ENCODE measurements at places on chromosomes 11 and 22.

GRCh38 chr22:43200031-43200430 is 13.1 kb upstream of the TTLL12 start:
- ATAC-seq = no peak

DNA sequence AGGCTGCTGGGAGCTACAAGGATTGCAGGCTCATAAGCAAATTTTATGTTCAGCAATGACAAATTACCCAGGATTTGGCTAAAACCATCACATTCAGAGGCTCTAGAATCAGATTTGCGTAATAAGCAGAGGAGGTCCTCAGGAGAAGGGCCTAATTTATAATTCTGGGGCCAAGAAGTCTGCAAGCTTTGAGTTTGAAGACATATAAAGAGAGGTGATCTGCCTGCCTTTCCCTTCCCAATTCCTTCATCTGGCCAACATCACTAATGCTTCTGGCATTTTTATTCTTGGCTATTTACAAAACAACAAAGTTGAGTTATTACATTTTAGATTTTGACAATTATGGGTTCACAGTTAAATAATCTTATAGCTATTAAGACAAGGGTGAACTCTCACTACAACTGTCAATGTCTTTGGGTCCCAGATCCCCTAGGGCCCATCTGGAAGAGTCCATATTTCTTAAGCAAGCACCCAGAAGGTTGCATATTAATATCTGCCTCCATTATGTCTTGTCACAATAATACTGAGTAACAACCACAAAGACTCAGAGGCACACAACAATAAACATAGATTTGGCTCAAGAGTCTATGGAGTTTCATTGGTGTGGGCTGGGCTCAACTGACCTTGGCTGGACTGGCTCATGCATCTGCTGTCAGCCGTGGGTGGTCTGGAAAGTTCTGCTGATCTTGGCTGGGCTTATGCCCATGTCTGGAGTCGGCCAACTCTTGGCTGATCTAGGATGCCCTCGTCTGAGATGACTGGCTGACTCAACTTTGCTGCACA is 67.2 kb upstream of the CD82 start:
- no peak for ATAC-seq

GRCh38 chr11:823441-824291 is 4.1 kb upstream of the CRACR2B start:
- no peak for ATAC-seq

DNA sequence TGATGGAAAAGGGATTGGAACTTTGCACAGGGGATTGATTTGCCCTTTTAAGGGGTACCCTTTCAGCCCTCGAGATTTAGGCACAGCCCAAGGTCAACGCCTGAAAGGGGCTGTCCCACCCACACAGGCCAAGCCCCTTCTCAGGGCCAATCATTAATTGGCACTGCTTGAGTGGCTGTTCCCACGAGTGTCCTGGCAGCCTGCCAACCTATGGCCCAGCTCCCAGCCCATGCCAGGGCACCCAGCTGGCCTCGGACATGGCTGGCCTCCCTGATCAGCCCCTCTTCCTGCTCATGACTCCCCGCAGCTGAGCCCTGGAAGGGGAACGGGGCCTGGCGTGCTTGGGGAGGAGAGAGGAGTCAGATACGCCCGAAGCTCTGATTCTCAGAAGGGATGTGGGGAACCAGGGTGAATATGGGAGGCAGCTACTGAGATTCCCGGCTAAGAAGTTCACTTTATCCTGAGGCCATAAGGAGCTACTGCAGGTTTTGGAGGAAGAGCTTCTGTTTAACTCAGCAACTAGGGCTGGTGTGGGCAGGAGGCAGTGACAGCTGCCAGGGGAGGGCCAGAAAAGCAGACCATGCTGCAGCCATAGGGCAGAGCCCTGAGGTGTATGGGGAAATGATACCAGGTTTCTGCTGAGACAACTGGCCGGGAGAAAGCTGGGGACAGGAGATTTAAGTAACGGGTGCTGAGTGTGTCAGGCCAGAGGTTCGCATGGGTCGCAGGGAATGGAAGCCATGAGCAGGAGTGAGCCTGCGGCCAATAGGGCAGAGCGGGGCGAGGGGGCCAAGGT is 30.0 kb downstream of the WNT7B start:
- ATAC-seq = no peak

DNA sequence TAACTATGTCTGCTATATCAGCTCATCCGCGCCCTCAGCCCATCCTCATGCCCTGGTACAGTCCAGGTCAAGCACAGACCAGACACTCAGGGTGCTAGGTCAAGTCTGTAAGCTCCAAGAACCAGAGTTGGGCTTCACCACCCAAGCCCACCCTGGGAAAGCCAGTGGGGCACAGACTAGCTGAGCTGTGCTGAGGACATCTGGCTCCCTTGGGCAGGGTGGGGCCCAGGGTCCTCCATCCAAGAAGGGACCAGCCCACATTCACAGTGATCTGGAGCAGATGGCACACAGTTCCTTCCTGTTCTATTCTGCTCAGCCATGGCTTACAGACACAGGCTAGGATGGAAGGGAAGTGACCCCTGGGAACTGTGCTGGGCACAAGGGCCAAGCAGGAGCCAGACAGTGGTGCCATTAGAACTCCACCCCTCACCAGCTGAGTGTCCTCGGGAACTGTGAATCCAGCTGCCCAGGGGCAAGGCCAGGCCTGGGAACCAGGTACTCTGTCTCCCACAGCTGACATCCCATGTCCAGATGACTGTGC is 9.1 kb downstream of the P2RY6 start:
- ATAC-seq = no peak

DNA sequence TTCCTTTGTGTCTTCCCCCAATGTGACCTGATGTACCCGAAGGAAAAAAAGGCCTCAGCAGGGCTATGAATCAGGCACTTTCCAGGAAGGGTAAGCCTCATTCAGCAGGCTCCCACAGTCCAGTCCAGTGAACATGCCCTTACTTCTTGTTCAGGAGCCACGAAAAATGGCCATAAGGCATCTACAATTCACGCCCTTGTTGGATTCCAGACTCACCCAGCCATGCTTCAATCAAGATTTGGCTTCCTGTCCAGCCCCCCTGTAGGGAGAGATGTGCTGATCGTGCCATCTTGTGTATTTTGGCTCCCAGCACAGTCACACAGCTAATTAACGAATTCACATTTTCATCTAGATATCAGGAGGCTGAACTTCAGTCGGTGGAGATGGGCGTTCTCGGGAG is 9.9 kb upstream of the KCNJ5 start:
- no peak for ATAC-seq

DNA sequence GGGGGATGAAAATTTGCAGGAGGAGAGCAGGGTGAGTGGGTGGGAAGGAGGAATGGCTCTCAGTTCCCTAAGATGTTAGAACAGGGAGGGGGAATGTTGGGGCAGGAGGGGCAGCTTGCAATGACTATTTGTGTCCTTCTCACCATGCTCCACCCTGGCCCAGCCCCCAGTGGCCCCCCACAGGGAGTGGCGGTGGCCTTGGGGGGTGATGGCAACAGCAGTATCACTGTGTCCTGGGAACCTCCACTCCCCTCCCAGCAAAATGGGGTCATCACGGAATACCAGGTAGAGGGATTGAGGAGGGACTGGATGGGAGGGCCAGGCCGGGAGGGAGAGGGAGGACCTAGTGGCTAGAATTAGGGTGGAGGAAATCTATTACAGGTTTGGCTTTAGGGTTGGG is 10.2 kb downstream of the ROBO3 start:
- ATAC-seq = no peak

- ATAC-seq = no peak
Observed at GRCh38 chr11:126165757-126166156, 45.7 kb downstream of the RPUSD4 start.

- ATAC-seq = no peak
Observed at GRCh38 chr11:78916759-78917158, 342.1 kb upstream of the NARS2 start.

- no peak for ATAC-seq
Observed at GRCh38 chr11:66787934-66788758, 55.1 kb upstream of the RCE1 start.
